HCT116 (cell line): ENCODE measurements at places on chromosomes 2 and 18. TPM values are rescaled to one million over a fixed set of nuclear protein-coding genes. Genes with fewer than 3 reads are reported as not detected.

Gene EIF2AK2
- total RNA-seq = 40.7 TPM

Gene TFCP2L1
- 8.4 TPM for total RNA-seq

GRCh38 chr2:38097988-38098385, 22.0 kb upstream of the CYP1B1 start:
- no peaks in the 10 kb centered on the region for H3K27me3 ChIP-seq
- H3K27ac ChIP-seq = no peak overlapping the region
- no peak for DNase-seq
- H3K4me1 ChIP-seq = no peaks in the 10 kb centered on the region
- H3K4me3 ChIP-seq = no peak overlapping the region

- DNase-seq = peak; percentile 12
- no peaks in the 10 kb centered on the region for H3K4me1 ChIP-seq
- no peak overlapping the region for H3K4me3 ChIP-seq
- H3K36me3 ChIP-seq = no peaks in the 10 kb centered on the region
- peaks cover 5% of the 10 kb centered on the region; the same call in 1 of the 2 replicates for H3K27me3 ChIP-seq
These were observed 160.7 kb upstream of the NT5C1B start for GRCh38 chr2:18749912-18750526.

DNA sequence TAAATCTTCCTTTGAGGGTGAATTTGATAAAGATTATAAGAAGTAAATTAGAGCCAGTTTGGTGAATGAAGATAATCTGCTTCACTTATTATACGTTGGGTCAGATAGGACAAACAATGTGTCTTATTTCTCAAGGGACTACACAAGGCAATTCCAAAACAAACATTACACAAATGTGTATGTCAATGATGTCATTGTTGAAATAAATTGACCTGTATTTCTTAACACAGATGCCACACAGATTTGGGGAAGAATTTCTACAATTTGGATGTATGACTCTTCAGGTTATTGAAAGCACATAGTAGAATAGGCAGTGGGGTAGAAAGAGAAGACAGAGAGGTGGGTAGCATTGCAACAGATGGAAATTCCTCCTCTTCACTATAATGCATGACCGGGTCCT, 6.9 kb upstream of the CRIM1 start:
- H3K27ac ChIP-seq = no peak overlapping the region
- peaks cover 4% of the 10 kb centered on the region; the same call in 1 of the 2 replicates for H3K4me1 ChIP-seq
- no peak overlapping the region for H3K4me3 ChIP-seq
- H3K27me3 ChIP-seq = no peaks in the 10 kb centered on the region

Gene HOXD4
- total RNA-seq = 0.61 TPM

Gene FIGN
- total RNA-seq = not detected

DNA sequence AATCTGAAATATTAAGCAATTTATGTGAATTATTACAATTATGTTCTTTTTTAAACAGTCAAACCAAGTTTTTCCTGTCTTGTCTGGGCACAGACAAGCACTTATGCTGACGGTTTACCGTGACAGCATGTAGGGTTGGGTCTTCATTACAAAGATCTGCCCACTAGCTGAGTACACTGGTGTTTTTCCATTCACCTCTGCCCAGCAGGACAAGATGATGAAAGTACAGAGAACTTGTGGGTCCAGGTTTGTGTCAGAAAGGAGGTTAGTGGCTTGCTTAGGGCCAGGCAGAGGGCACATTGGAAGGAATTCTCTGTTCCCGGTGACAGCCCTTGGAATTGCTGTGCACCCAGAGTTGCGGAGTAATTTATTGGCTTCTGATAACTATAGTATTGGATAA, 14.0 kb downstream of the NABP1 start:
- H3K4me3 ChIP-seq = no peak overlapping the region
- no peaks in the 10 kb centered on the region for H3K27me3 ChIP-seq
- H3K36me3 ChIP-seq = peaks cover 14% of the 10 kb centered on the region
- H3K27ac ChIP-seq = no peak overlapping the region

Gene EDAR
- total RNA-seq = 0.15 TPM

DNA sequence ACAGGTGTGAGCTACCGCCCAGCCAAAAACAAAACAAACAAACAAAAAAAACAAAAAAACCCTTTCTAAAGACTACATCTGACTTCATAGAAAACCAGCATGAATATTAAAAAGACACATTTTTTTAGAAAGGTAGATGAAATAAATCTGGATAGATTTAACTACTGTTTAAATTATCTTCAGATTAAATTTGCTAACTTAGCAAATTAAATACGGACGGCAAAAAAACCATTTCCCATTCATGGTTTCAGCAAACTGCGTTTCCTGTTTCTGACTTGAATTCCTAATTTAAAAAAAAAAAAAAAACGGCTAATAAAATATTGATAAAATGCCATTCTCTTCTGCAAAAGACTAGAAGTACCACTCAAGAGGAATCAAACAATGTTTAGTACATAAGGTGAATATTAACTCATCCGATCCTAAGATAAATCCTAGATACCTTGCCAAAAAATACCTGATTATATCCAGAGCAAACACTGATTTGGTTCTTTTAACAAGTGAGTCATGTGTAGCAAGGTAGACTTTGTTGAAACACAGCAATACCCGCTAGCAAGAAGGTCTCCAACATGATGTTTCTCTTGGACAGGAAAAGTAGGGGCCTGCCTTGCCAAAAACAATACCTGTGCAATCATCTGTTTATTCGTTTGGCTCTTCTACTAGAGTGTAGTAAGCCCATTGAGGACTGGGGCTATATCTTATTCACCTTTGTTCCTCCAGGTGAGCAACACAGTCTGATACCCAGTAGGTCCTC, 96.2 kb downstream of the BARD1 start:
- H3K27ac ChIP-seq = no peak overlapping the region
- H3K4me3 ChIP-seq = no peak overlapping the region
- DNase-seq = no peak
- H3K36me3 ChIP-seq = no peaks in the 10 kb centered on the region
- no peaks in the 10 kb centered on the region for H3K4me1 ChIP-seq

DNA sequence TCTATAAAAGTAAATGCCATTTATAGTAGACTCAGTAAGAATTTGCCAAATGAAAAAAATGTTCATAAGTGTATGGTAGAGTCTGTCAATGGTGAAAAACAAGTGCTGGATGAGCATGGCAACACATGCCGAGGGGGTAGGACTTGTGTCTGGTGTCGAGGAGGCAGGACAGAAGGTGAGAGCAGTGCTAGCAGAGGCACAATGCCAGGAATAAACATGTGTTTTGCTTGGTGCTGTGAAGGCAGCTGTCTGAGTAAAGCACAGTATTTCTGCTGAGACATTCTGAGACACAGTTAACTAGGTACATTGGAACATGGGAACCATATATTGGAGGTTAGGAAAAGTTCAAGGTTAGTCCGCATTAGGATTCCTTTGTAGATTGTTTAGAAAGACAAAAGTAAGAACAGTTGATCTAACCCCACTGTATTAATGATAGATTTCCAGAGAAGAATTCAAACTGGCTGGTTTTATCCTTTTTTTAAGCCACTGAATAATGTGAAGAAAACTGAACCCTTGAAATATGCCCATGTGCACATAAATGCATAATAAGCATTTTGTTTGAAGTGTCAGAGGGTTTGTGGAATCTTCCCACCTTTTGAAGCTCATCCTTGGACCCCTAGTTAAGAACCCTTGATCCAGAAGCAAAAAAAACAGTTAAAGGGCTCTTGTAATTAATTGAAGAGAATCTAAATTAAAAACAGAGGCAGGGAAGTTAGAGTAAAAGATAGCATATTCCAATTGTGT, 7.1 kb downstream of the RBM45 start:
- DNase-seq = no peak
- H3K27me3 ChIP-seq = no peaks in the 10 kb centered on the region
- H3K27ac ChIP-seq = no peak overlapping the region
- H3K4me1 ChIP-seq = no peaks in the 10 kb centered on the region
- 0 out of 2 replicates have a peak, but pooled peaks cover 6% of the 10 kb centered on the region for H3K36me3 ChIP-seq

- no peaks in the 10 kb centered on the region for H3K4me1 ChIP-seq
- H3K27ac ChIP-seq = no peak overlapping the region
- no peaks in the 10 kb centered on the region for H3K27me3 ChIP-seq
These were observed 44.9 kb downstream of the MRPL35 start for GRCh38 chr2:86243950-86244733.

DNA sequence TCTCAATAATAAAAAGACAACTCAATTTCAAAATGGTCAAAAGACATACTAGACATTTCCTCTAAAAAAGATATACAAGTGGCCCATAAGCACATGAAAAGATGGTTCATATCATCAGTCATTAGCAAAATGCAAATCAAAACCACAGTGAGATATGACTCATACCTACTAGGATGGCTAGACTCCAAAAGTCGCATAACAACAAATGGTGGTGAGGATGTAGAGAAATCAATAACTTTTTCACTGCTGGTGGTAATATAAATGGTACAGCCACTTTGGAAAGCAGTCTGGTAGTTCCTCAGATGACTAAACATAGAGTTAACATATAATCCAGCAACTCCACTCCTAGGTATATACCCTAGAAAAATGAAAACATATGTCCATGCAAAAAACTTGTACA, 242.3 kb upstream of the NOL4 start:
- no peak overlapping the region for H3K4me3 ChIP-seq
- no peaks in the 10 kb centered on the region for H3K36me3 ChIP-seq
- H3K27me3 ChIP-seq = 0 out of 2 replicates have a peak, but pooled peaks cover 3% of the 10 kb centered on the region
- H3K4me1 ChIP-seq = no peaks in the 10 kb centered on the region
- DNase-seq = no peak

Gene CTAGE1
- not detected for total RNA-seq

Gene DUSP19
- 2.9 TPM for total RNA-seq

GRCh38 chr2:231409776-231410175, 14.3 kb downstream of the B3GNT7 start:
- H3K36me3 ChIP-seq = no peaks in the 10 kb centered on the region
- H3K4me3 ChIP-seq = no peak overlapping the region
- no peak overlapping the region for H3K27ac ChIP-seq
- H3K4me1 ChIP-seq = peaks cover 13% of the 10 kb centered on the region; the same call in 1 of the 2 replicates
- no peak for DNase-seq
- H3K27me3 ChIP-seq = no peaks in the 10 kb centered on the region

Gene TRIM43
- not detected for total RNA-seq

DNA sequence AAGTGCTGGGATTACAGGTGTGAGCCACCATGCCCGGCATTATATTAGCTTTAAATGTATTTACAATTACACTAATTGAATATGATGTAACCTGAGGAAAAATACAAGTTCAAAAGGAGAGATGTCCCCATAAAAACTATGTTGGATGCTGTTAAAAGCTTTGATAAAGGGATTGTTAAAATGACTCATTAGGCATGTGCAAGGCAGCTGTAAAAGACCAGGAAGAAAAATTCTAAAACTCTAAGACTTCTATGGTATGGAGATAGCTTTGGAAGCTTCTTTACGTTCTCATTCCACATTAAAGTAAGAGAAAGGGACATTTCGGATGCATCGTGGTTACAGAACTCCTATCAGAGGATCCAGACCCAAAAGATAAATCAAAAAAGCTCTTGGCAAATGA, 50.3 kb downstream of the CYB5A start:
- H3K4me1 ChIP-seq = no peaks in the 10 kb centered on the region
- no peak overlapping the region for H3K27ac ChIP-seq
- no peaks in the 10 kb centered on the region for H3K36me3 ChIP-seq
- peaks cover 20% of the 10 kb centered on the region for H3K27me3 ChIP-seq
- no peak for DNase-seq

- no peaks in the 10 kb centered on the region for H3K36me3 ChIP-seq
- no peak overlapping the region for H3K4me3 ChIP-seq
- peaks cover 65% of the 10 kb centered on the region for H3K4me1 ChIP-seq
- no peak for DNase-seq
- no peak overlapping the region for H3K27ac ChIP-seq
- no peaks in the 10 kb centered on the region for H3K27me3 ChIP-seq
These were observed 49.4 kb upstream of the MCFD2 start for GRCh38 chr2:46964835-46965560.

Gene LYG2
- 0.27 TPM for total RNA-seq

DNA sequence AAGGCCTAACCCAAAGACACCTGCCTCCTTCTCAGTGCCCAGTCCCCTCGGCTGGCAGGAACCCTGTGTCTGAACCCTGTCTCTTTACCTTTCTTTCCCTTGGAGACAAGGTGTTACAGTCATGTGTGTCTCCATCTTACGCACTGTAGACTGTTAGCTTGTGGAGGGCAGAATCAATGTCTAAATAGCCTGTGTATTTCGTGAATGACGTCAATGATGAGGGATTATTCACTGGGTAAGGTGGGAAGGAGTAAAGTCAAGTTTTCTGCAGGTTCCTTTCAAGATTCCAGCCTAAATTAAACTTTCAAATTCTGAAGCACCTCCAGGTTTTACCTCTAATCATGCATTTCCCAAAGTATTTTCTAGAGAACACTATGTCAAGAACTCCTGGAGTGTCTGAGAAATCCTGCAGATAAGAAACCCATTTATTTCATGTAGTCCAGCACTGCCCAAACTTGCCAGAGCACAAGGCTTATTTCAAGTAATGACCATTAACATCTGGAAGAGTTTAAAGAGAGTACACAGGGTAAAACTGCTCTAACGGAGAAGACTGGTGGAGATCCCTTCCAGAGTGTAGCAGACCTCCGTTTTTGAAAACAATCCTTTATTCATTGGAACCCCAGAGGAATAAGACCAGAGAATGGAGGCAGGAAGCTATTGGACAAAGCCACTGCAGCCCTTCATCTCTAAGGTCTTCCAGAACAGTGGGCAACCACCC, 72.8 kb downstream of the KCNF1 start:
- no peak for DNase-seq
- H3K27me3 ChIP-seq = no peaks in the 10 kb centered on the region
- H3K4me3 ChIP-seq = no peak overlapping the region
- no peak overlapping the region for H3K27ac ChIP-seq
- H3K4me1 ChIP-seq = no peaks in the 10 kb centered on the region

Gene FLACC1
- 0.74 TPM for total RNA-seq

DNA sequence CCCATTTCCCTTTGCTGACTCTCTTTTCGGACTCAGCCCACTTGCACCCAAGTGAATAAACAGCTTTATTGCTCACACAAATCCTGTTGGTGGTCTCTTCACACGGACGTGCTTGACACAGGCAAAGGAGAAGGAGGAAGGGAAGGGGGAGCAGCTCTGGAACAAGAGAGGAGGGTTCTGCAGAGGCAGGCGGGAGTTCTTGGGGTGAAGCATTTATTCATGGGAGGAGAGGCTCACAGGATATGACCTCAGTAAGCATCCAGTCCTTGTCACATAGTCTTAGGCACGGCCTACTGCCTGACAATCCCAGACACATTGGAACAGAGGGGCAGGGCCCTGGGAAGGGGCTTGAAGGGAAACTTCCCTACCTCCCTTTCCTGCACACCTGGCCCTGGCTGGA, 171.7 kb upstream of the HS6ST1 start:
- H3K27me3 ChIP-seq = 0 out of 2 replicates have a peak, but pooled peaks cover 3% of the 10 kb centered on the region
- no peaks in the 10 kb centered on the region for H3K36me3 ChIP-seq
- no peak overlapping the region for H3K4me3 ChIP-seq
- DNase-seq = no peak
